ENCODE measurements at places on chromosomes 2 and 18. TPM values are rescaled to one million over a fixed set of nuclear protein-coding genes. Genes with fewer than 3 reads are reported as not detected.

GRCh38 chr2:180646756-180647155, 333.6 kb upstream of the UBE2E3 start:
- no peak for DNase-seq

- no peak for DNase-seq
These were observed 48.3 kb upstream of the PLA2R1 start for GRCh38 chr2:160110674-160111239.

GRCh38 chr2:233094614-233095013, 34.5 kb downstream of the INPP5D start:
- DNase-seq: no peak

The YPEL5 gene
- total RNA-seq: 133 TPM

The DLX1 gene
- total RNA-seq: 0.46 TPM

The KCNG2 gene
- not detected for total RNA-seq

The SNTG2 gene
- 2.0 TPM for total RNA-seq
